LoVo (cell line): ENCODE measurements at places on chromosomes 13 and 19.
A peak's percentile ranks its signal among the peaks of the same experiment; 100 is the strongest.

GRCh38 chr19:43562698-43563241, 12.6 kb downstream of the XRCC1 start:
- no peak for DNase-seq

DNA sequence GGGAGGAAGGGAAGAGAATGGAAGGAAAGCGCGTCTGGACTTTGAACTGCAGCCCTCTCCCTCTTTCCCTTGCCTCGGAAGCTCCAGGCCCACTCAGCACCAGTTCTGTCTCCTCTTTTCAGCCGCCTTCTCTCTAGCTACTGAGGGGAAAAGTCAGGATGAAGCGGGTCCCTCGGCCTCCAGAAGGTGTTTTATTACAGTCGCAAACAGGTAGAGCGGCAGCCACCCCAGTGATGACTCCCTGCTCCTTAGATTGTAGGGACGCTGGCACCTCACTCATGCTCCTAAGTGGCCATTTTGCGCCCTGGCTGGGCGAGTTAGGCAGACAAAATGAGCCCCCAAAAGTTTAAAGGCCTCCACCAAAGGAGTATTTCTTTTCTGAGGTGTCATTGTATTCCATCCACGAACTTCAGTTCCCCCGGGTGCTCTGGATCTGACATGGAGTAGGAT, 954 bp upstream of the STK24 start:
- DNase-seq = peak; percentile 48

GRCh38 chr19:3949997-3950859, 17.4 kb downstream of the NMRK2 start:
- DNase-seq = no peak

DNA sequence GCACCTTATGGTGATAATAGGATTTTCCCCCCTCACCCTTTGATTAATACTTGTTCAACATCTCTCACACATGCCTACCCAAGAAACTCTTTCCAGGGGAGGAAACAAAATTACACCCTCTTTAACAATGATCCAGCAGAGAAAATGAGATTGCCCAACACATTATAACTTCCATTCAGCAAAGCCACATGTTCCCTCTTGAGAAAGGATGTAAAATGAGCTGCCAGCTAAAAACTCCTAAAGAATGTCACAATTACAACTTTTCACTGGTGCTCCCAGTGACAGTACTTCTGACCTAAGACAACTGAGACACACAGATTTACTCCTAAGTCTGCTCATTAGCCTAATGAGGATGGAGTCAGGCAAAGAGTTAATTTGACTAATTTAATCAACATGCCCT, 621.4 kb downstream of the DIAPH3 start:
- DNase-seq = no peak

GRCh38 chr19:708154-709143, at the start of gene PALM:
TSS of gene PALM (plus strand) at chr19:708935. CDS start at chr19:709147, 212 bp downstream.
- peak; percentile 24 for DNase-seq

GRCh38 chr19:33472691-33473652, 48.6 kb downstream of the PEPD start:
- DNase-seq = peak; percentile 1

DNA sequence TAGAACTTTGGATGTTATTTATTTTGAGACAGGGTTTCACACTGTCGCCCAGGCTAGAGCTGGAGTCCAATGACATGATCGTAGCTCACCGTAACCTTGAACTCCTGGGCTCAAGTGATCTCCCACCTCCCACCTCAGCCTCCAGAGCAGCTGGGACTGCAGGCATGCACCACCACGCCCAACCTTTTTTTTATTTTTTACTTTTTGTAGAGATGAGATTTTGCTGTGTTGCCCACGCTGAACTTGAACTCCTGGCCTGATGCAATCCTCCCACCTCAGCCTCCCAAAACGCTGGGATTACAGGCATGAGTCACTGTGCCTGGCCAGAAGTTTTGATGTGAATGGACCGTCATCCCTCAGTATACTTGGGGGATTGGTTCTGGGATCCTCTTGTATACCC, 13.7 kb downstream of the ANKRD27 start:
- DNase-seq = no peak

DNA sequence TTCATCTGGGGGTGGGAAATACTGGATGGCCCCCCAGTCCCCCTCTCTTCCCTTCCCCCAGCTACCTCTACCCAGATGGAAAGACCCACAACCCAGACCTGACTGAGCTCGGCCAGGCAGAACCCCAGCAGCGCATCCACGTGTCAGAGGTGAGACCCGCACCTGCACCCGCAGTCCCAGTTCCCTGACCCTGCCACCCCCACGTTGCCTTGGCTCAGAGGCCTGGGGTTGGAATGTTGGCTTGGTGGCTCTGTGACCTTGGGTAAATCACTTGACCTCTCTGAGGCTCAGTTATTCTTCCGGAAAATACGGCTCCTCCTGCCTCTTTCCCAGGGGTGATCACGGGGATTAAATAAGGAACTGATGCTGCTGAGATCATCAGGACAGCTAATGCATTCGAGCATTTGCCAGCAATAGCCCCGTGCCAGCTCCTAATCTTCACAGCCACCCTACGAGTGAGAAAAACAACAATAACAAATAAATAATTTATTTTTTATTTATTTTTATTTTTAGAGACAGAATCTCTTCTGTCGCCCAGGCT, 12.3 kb downstream of the CBLC start:
- DNase-seq = no peak
